Activated T-helper 2 cell treated with anti-CD3 and anti-CD28 coated beads, Interferon-gamma antibody, Interleukin-2, Interleukin-4, amounts not matched to agents 10 μg/mL and 5 μg/mL and 100 μg/mL, durations not matched to agents 14 hours and 24 hours and 36 hours (primary cell): ENCODE measurements at places on chromosomes 2 and 18. TPM values are rescaled to one million over a fixed set of nuclear protein-coding genes. Genes with fewer than 3 reads are reported as not detected.
A peak's percentile ranks its signal among the peaks of the same experiment; 100 is the strongest.

Gene ACADL
- total RNA-seq = not detected in 2 replicates

- no peaks in the 10 kb centered on the region for H3K27me3 ChIP-seq
- no peak for DNase-seq
- no peak overlapping the region for H3K4me3 ChIP-seq
- H3K4me1 ChIP-seq = peaks cover 24% of the 10 kb centered on the region
These were observed 2.7 kb upstream of the SLC66A2 start for GRCh38 chr18:79953971-79954651.

DNA sequence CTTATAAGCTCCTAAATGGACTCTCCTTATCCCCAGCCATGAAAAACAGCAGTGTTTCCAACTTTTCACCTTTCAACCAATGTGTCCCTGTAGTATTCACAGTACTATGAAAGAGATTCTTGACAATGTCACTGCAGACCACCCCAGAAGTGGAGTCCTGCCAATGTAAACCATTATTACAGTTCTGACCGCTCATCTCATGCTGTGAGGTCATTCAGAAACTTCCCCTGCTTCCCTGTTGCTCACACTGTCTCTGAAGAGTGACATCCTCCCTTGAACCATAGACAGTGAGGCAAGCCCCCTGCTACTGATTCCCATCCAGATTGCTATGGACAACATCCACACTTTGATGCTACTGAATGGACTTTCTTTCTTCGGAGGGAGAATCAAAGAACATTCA, 1523.7 kb upstream of the ACVR2A start:
- no peak for DNase-seq
- no peaks in the 10 kb centered on the region for H3K36me3 ChIP-seq
- no peak overlapping the region for H3K4me3 ChIP-seq
- H3K27me3 ChIP-seq = no peaks in the 10 kb centered on the region
- H3K27ac ChIP-seq = no peak overlapping the region
- H3K4me1 ChIP-seq = no peaks in the 10 kb centered on the region

GRCh38 chr2:119996148-119996547, 16.7 kb upstream of the EPB41L5 start:
- H3K27ac ChIP-seq = no peak overlapping the region
- no peak for DNase-seq
- H3K36me3 ChIP-seq = no peaks in the 10 kb centered on the region
- peaks cover 7% of the 10 kb centered on the region for H3K27me3 ChIP-seq

Gene PTPRN
- 1.1 and 1.6 TPM in 2 replicates for total RNA-seq

- no peaks in the 10 kb centered on the region for H3K27me3 ChIP-seq
- peaks cover 44% of the 10 kb centered on the region for H3K36me3 ChIP-seq
- DNase-seq = no peak
These were observed 97.9 kb upstream of the RIOK3 start for GRCh38 chr18:23355206-23355605.

Gene GREB1L
- not detected in 2 replicates for total RNA-seq

- H3K4me1 ChIP-seq = no peaks in the 10 kb centered on the region
- no peak for DNase-seq
- no peak overlapping the region for H3K27ac ChIP-seq
- no peaks in the 10 kb centered on the region for H3K36me3 ChIP-seq
These were observed 75.7 kb downstream of the RNF152 start for GRCh38 chr18:61817086-61817485.

DNA sequence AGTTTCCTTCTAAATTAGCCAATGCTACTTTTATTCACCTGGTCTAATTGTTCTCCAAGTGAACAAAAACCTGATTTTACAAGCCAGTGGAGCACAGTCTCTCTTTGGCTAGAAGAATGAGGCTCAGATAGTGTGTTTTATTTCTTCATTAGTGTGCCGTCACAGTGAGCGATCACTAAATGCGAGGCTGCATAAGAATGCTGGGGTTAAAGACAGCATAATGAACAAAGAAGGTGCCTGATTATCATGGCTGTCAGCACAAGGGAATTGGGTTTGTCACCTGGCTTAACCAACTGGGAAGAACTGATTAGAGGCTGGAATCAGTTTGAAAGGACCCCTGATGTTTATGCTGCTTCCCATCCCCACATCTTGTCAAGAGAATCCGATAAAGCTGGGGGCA, 76.4 kb downstream of the EPHA4 start:
- no peak overlapping the region for H3K27ac ChIP-seq
- H3K27me3 ChIP-seq = peaks cover 7% of the 10 kb centered on the region
- no peaks in the 10 kb centered on the region for H3K4me1 ChIP-seq
- no peak for DNase-seq

Gene DIPK1C
- total RNA-seq = not detected in 2 replicates

GRCh38 chr2:156322051-156322685, 10.4 kb downstream of the NR4A2 start:
- H3K36me3 ChIP-seq = peaks cover 53% of the 10 kb centered on the region
- H3K4me1 ChIP-seq = peaks cover 44% of the 10 kb centered on the region
- no peak for DNase-seq
- peak overlapping the region; percentile 55 for H3K4me3 ChIP-seq
- H3K27ac ChIP-seq = peak overlapping the region; percentile 10
- peaks cover 74% of the 10 kb centered on the region for H3K27me3 ChIP-seq

- H3K4me1 ChIP-seq = no peaks in the 10 kb centered on the region
- H3K4me3 ChIP-seq = no peak overlapping the region
- no peaks in the 10 kb centered on the region for H3K36me3 ChIP-seq
- no peak overlapping the region for H3K27ac ChIP-seq
- no peaks in the 10 kb centered on the region for H3K27me3 ChIP-seq
These were observed 696.7 kb upstream of the SOX11 start for GRCh38 chr2:4995466-4995865.

DNA sequence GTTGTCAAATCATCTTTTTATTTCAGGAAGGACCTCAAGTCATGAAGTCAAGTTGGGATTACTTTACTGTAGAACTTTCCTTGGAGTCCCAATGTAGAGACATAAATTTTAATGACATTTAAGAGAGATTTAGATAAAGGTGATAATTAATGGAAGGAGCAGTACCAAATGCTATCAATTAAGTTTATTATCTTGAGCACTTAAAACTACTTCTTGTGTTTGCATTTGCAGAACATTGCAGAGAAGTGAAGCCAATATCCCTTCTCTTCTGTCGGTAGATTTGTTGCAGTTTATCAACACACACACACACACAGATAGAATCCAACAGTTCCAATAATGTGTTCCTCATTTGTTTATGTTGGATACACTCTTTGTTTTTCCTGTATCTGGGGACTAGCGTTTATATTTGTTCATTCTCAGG, 570.7 kb downstream of the EPHA4 start:
- no peaks in the 10 kb centered on the region for H3K36me3 ChIP-seq
- no peak for DNase-seq
- no peak overlapping the region for H3K27ac ChIP-seq
- H3K4me1 ChIP-seq = no peaks in the 10 kb centered on the region
- H3K27me3 ChIP-seq = no peaks in the 10 kb centered on the region

Gene COL4A3
- not detected in 2 replicates for total RNA-seq

DNA sequence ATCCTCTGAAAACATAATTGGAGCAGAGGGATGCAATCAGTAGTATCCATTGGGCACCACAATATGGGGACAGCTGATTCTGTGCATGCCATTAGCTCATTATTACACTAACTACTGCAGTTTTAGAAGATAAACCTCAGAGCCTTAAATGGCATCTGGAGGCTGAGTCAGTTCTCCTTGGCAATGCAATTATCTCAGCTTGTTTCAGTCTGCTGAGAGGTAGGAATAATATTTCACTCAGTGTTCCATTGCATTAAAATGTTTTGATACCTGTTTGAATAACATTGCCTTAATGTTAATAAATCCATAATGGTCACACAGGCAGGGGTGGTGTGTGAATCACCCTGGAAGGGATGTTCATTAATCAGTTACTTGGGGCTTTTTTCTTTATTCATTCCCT, 309.6 kb downstream of the LRRTM1 start:
- no peak for DNase-seq
- no peak overlapping the region for H3K27ac ChIP-seq
- peaks cover 4% of the 10 kb centered on the region for H3K4me1 ChIP-seq
- H3K27me3 ChIP-seq = no peaks in the 10 kb centered on the region

Gene DSC2
- total RNA-seq = not detected in 2 replicates

Gene HOXD1
- total RNA-seq = not detected in 2 replicates

- no peak overlapping the region for H3K4me3 ChIP-seq
- peaks cover 63% of the 10 kb centered on the region for H3K36me3 ChIP-seq
- peaks cover 13% of the 10 kb centered on the region for H3K4me1 ChIP-seq
- no peak overlapping the region for H3K27ac ChIP-seq
- no peak for DNase-seq
These were observed 16.0 kb downstream of the HIBCH start for GRCh38 chr2:190303647-190304046.

GRCh38 chr2:79798776-79799175, 285.9 kb downstream of the CTNNA2 start:
- H3K4me3 ChIP-seq = no peak overlapping the region
- no peak for DNase-seq
- no peaks in the 10 kb centered on the region for H3K4me1 ChIP-seq
- H3K27ac ChIP-seq = no peak overlapping the region
- no peaks in the 10 kb centered on the region for H3K27me3 ChIP-seq

GRCh38 chr18:3726238-3726951, 276.4 kb downstream of the TGIF1 start:
- no peaks in the 10 kb centered on the region for H3K36me3 ChIP-seq
- no peak for DNase-seq
- peaks cover 18% of the 10 kb centered on the region for H3K27me3 ChIP-seq
- H3K27ac ChIP-seq = no peak overlapping the region

Gene SMYD1
- total RNA-seq = not detected in 2 replicates

GRCh38 chr18:22191346-22191695, 21.9 kb downstream of the GATA6 start:
- DNase-seq = no peak
- H3K27ac ChIP-seq = no peak overlapping the region
- H3K4me1 ChIP-seq = no peaks in the 10 kb centered on the region
- peaks cover 8% of the 10 kb centered on the region for H3K27me3 ChIP-seq

DNA sequence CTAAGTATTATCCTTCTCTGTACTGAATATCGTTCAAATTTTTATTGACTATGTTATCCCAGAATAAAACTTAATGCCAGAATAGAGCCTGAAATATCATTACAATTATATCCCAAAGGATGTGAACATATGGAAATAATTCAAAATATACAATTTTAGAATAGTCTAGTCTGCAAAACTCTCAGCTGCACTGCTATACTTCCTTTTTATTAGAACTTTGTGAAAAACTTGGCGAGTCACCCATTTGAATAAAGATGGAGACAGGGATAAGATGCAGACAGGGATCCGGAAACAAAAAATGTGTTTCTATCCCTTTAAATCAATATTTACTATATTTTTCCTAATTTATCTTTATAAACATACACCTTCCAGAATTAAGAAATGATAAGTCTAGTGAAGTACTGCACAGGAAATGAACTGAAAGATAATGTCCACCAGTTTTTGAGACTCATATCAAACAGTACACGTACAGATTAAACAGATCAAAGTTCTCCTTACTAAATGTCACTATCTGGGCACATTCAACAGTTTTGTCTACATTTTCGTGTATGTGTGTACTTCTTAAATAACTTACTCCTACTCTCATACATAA, 107.8 kb downstream of the MEP1B start:
- no peak for DNase-seq
- no peaks in the 10 kb centered on the region for H3K36me3 ChIP-seq
- H3K27ac ChIP-seq = no peak overlapping the region
- H3K4me1 ChIP-seq = peaks cover 7% of the 10 kb centered on the region

Gene TMEM169
- 1.3 and 1.6 TPM in 2 replicates for total RNA-seq

Gene RAD51AP2
- total RNA-seq = not detected in 2 replicates

- no peak overlapping the region for H3K4me3 ChIP-seq
- peaks cover 5% of the 10 kb centered on the region for H3K4me1 ChIP-seq
- no peak overlapping the region for H3K27ac ChIP-seq
- H3K27me3 ChIP-seq = no peaks in the 10 kb centered on the region
These were observed 175.9 kb upstream of the FN1 start for GRCh38 chr2:215611609-215612386.

Gene ARHGAP28
- total RNA-seq = not detected in 2 replicates

DNA sequence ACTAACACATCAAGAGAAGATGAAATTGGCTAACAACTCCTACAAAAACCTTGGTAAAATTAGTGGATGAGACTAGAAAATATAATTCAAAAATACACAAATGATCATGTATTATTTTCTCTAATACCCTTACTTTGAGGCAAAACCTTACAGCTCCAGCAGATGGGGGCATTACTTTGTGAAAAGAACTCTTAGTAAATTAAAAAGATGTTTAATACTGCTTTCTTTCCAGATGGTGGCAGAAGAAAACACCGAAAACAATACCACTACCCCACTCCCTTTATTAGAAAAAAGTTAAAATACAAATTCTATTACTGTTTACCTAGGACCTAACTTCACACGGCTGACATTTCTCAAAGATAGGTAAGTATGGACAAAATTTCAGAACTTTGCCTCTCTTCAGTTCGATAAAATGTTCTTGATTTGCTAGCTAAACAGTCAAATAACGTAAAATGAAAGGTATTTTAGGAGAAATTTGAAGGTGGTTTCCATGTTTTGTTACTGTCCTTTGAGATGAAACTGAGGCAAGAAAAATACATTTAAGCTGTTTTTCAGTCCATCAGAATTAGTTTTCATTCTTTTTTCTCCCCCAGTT, 30.6 kb downstream of the ORC4 start:
- peaks cover 7% of the 10 kb centered on the region for H3K36me3 ChIP-seq
- no peak overlapping the region for H3K27ac ChIP-seq
- no peaks in the 10 kb centered on the region for H3K27me3 ChIP-seq

- peaks cover 73% of the 10 kb centered on the region for H3K36me3 ChIP-seq
- no peak for DNase-seq
- no peak overlapping the region for H3K4me3 ChIP-seq
- peaks cover 38% of the 10 kb centered on the region for H3K4me1 ChIP-seq
- H3K27ac ChIP-seq = no peak overlapping the region
- H3K27me3 ChIP-seq = no peaks in the 10 kb centered on the region
These were observed 34.3 kb upstream of the SNORC start for GRCh38 chr2:232835687-232836208.

Gene FRZB
- not detected in 2 replicates for total RNA-seq
